ENCODE measurements at places on chromosomes 11 and 22.

GRCh38 chr11:86183694-86184093 lies 60.9 kb upstream of the EED start:
- DNase-seq, result no peak

- no peak for DNase-seq
Measured at GRCh38 chr11:81496601-81497000, 1237.1 kb downstream of the FAM181B start.

DNA sequence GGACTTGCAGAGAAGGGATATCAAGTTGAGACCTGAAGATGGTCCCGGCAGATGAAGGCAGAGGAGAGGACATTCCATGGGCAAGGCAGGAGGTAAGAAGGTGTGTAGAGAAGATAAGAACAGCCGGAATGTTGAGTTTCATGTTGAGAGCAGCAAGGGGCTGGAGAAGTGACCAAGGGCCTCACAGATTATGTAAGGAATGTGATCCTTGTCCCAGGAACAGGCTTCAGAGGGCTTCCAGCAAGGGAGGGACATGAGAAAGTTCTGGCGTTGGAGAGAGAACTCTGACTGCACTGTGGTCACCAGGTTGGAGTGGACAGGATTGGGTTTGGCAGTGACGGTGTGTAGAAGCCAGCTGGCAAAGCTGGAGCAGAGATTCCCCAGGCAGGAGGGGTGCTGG lies 27.6 kb upstream of the PPFIA1 start:
- no peak for DNase-seq

DNA sequence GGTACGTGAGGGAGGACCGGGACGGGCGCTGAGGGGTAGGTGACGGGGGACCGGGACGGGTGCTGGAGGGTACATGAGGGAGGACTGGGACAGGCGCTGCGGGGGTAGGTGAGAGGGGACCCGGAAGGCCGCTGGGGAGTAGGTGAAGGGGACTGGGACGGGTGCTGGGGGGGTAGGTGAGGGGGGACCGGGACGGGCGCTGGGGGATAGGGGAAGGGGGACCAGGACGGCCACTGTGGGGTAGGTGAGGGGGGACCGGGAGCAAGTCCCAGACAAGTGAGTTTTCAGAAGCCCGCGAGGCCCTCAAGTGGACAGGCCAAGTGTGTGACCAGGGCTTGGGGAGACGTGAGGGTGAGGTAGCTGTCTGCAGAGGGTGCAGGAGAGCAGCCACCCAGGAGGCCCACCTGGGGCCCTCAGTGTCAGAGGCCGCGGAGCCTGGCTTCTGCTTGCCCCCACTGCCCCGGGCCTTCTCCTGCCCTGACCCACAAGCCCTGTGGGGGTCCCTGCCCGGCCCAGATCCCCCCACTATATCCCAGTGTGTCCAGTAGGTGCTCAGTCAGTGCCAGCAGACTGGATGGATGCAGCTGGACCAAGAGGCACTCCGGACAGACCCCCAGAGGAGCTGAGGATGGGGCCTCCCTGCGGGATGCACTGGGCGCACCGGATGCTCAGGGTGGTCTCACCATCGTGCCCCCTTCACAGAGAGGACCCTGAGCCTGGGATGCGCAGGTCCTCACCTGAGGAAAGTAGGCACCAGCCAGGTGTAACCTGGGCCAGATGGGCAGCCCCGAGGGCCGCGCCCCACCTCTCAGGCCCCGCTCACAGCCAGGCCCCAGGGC lies 44.2 kb upstream of the TH start:
- no peak for DNase-seq

GRCh38 chr11:9144828-9145227 lies 53.4 kb upstream of the SCUBE2 start:
- no peak for DNase-seq

DNA sequence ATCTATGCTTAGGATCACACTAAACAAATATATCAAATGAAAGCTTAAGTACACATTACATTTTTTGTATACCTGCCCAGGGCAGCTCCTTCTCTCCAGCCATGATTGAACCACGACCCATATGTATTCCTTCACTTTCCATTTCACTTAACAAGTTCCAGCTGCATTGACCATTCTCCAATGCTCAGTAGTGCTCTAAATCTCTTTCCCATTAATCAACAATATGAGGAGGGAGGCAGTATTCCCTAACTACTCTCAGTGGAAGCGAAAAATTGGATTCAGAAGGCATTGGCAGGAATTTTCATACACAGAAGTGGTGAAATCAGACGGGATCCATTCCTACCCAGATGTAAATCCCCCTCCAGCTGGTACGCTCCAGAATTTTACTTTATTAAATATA lies 372.0 kb upstream of the LUZP2 start:
- DNase-seq, result no peak

DNA sequence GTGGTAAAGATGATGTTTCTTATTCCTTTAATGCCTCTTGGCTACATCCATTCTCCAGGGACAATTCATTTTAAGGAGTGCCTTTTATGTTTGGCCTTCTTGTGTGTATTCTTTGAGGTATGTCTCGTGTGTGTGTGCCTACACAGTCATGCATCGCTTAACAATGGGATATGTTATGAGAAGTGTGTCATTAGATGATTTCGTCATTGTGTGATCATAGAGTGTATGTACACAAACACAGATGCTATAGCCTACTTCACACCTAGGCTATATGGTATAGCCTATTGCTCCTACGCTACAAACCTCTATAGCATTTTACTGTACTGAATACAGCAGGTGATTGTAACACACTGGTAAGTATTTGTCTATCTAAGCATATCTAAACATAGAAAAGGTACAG lies 23.0 kb downstream of the ZNF202 start:
- no peak for DNase-seq

GRCh38 chr11:131763193-131763890 lies 392.9 kb downstream of the NTM start:
- DNase-seq, result no peak

Data from stimulated activated CD8-positive, alpha-beta memory T cell treated with anti-CD3 and anti-CD28 coated beads, Interleukin-4, amount 100 ng/mL, for 4 hours (primary cell).